ENCODE measurements at places on chromosomes 7 and 10. TPM values are rescaled to one million over a fixed set of nuclear protein-coding genes. Genes with fewer than 3 reads are reported as not detected.

DNA sequence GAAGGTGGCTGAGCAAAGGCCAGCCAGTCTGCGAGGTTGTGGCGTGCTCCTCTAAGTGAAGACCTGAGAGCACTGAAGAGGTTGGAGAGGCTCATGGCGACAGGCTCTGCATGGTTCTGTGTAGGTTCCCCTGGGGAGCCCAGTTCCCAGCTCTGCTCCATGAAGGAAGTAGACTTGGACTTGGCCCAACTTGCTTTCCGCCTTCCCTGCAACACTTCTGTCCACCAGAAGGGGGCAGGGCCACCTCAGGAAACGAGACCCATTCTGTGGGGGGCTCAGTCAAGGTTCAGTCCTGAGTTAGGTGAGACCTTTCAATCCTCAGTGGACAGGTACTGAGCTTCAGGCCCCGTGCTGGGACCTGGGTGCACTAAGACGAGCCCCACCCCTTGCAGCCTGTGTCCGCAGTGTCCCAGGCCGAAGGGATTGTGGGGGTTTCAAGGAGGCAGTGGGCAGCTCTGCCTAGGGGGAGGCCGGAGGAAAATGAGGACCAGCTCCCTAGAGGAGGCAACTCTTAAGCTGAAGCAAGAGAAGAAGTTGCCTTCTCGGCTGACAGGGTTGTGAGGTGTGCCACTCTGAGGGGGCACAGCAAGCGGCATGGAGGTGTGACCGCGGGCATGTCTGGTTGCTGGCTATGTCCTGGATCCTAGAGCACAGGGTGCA, 15.0 kb upstream of the PCBD1 start:
- DNase-seq: peak; percentile 64

GRCh38 chr7:139737221-139738100, 40.3 kb downstream of the HIPK2 start:
- no peak for DNase-seq

The EPDR1 gene
- total RNA-seq: 20.2 TPM

- DNase-seq: no peak
Measured at GRCh38 chr7:109125001-109125400, 555.3 kb downstream of the DNAJB9 start.

DNA sequence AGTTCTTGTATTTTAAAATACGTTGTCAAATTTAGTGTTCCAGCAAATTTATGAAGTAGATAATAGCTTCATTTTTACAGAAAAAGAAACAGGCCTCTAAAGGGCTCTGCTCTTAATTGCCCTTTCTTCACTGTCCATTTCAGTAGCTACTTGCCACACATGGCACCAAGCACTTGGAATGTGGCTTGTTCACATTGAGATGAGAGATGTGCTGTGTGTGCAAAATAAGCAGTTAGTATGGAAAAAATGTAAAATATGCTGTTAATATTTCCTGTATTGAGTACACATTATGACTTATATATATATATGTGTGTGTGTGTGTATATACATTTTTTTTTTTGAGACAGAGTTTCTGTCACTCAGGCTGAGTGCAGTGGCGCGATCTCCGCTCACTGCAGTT, 19.5 kb downstream of the RBM33 start:
- no peak for DNase-seq

- DNase-seq: peak; percentile 42
Measured at GRCh38 chr7:25894002-25894901, 257.7 kb upstream of the NFE2L3 start.

Data from SJCRH30 (cell line).